ENCODE measurements at places on chromosomes 2 and 18. TPM values are rescaled to one million over a fixed set of nuclear protein-coding genes. Genes with fewer than 3 reads are reported as not detected.

The PKP4 gene
- total RNA-seq: 33.7 TPM

The REG3A gene
- not detected for total RNA-seq

- H3K4me3 ChIP-seq: no peak overlapping the region
- no peaks in the 10 kb centered on the region for H3K36me3 ChIP-seq
- no peak for DNase-seq
- no peaks in the 10 kb centered on the region for H3K4me1 ChIP-seq
- no peaks in the 10 kb centered on the region for H3K27me3 ChIP-seq
Observed at GRCh38 chr2:133240491-133241223, 327.6 kb downstream of the NCKAP5 start.

DNA sequence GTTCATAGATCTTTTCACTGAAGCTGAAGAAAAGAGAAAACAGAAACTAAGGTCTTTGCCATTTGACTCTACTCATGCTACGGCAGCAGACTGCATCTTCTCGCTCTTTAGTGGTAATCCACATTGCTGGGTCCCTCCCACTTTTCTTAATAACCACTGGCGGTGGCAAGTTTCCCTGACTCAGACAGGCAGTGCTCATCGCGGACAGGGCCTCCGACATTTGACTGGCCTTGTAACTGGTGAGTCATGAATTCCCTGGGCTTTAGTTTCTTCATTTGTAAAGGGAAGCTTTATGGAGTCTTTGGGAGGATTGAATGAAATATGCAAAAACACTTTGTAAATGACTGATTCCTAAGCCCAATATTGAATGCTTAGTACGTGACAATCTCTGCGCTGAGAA is 238.2 kb upstream of the RBBP8 start:
- no peaks in the 10 kb centered on the region for H3K4me1 ChIP-seq
- no peak overlapping the region for H3K27ac ChIP-seq
- no peak overlapping the region for H3K4me3 ChIP-seq

- H3K36me3 ChIP-seq: no peaks in the 10 kb centered on the region
- H3K4me3 ChIP-seq: no peak overlapping the region
- H3K4me1 ChIP-seq: no peaks in the 10 kb centered on the region
- no peak for DNase-seq
Observed at GRCh38 chr2:3679616-3680393, 21.8 kb downstream of the ALLC start.

The LYG1 gene
- total RNA-seq: 0.81 TPM

The SLC19A3 gene
- total RNA-seq: not detected

DNA sequence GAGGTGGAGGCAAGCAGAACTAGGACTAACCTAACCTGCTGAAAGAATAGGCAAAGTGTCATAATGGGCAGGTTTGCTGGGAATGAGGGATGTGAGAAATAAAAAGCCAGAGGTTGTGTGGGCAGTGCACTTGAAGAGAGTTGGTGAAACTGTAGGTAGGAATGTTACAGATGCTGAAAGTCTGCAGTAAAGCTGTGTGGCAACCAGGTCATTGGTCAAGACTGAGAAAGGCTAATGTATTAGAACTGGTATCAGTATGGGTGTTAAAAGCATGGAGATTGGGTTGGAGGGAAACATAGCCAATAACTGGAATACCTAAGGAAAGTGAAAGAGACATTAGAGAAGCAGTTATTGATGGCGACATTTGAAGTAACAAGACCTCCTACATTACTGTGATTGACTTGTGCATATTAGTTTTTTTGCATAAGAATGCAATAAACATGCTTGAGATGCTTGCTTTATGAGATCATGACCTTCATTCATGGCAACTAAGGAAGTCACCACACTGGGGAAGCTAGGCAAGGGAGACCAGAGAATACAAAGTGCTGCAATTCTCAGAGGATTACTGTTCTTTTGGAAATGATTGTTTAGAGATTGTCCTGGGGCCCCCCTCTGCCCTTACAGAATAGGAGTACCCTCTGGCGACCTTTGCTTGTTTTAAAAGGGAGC is 11.8 kb downstream of the GULP1 start:
- H3K27me3 ChIP-seq: no peaks in the 10 kb centered on the region
- DNase-seq: no peak

The CD207 gene
- not detected for total RNA-seq

The NPPC gene
- 3.5 TPM for total RNA-seq

The APCDD1 gene
- not detected for total RNA-seq

- H3K27me3 ChIP-seq: no peaks in the 10 kb centered on the region
- H3K27ac ChIP-seq: no peak overlapping the region
- no peak overlapping the region for H3K4me3 ChIP-seq
- H3K36me3 ChIP-seq: peaks cover 18% of the 10 kb centered on the region
- no peak for DNase-seq
Observed at GRCh38 chr2:143575340-143575739, 446.1 kb downstream of the ARHGAP15 start.

- H3K27ac ChIP-seq: peak overlapping the region; percentile 86
- peak; percentile 37 for DNase-seq
- H3K4me1 ChIP-seq: peaks cover 53% of the 10 kb centered on the region
- peak overlapping the region; percentile 24 for H3K4me3 ChIP-seq
- H3K27me3 ChIP-seq: no peaks in the 10 kb centered on the region
Observed at GRCh38 chr2:216084547-216084946, 2.8 kb downstream of the TMEM169 start.

DNA sequence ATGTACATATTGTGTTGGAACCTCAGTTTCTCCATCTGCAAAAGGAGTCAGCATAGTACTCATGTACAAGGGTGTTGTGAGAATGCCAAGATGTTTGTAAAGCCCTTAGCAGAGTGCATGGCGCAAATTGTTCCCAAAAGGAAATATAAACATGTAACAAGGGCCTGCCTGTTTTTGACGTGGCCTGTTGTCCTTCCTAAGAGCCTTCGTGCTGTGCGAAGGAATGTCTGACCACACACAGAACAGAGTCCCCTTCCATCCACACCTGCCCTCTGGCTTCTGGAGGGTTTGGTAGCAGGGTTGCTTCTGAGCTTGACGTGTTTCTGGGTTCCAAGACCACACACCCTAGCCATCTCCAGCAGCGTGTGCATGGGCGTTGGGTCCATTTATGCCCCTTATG is 34.9 kb downstream of the CABLES1 start:
- no peaks in the 10 kb centered on the region for H3K36me3 ChIP-seq
- no peak overlapping the region for H3K27ac ChIP-seq
- H3K4me3 ChIP-seq: no peak overlapping the region
- no peaks in the 10 kb centered on the region for H3K4me1 ChIP-seq

- DNase-seq: no peak
- no peak overlapping the region for H3K4me3 ChIP-seq
- H3K4me1 ChIP-seq: peaks cover 7% of the 10 kb centered on the region
- no peak overlapping the region for H3K27ac ChIP-seq
Observed at GRCh38 chr2:186853951-186854350, 5.0 kb upstream of the ZSWIM2 start.

DNA sequence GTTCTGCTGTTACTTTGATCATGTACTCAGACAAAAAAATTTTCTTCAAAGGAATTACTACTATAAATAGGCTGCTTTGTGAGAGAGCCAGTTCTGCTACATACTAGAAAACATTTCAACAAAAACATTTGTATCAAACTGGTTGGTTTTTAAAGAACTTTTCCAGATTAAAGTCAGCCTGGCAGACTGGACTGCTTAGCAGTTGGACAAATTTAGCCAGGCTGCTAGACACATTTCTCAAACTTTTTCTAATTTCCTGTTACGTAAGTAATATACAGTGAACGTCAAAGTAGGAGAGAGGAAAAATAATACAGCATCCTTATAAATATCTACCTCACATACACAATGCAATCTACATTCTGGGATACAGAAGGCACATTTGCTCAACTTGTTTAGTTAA is 109.5 kb downstream of the SP3 start:
- no peaks in the 10 kb centered on the region for H3K36me3 ChIP-seq
- H3K4me3 ChIP-seq: no peak overlapping the region
- peaks cover 4% of the 10 kb centered on the region for H3K4me1 ChIP-seq
- H3K27ac ChIP-seq: no peak overlapping the region
- no peak for DNase-seq

GRCh38 chr2:168252976-168253375 is 5.6 kb upstream of the STK39 start:
- peaks cover 5% of the 10 kb centered on the region for H3K4me1 ChIP-seq
- no peak overlapping the region for H3K27ac ChIP-seq
- no peak for DNase-seq
- no peak overlapping the region for H3K4me3 ChIP-seq

DNA sequence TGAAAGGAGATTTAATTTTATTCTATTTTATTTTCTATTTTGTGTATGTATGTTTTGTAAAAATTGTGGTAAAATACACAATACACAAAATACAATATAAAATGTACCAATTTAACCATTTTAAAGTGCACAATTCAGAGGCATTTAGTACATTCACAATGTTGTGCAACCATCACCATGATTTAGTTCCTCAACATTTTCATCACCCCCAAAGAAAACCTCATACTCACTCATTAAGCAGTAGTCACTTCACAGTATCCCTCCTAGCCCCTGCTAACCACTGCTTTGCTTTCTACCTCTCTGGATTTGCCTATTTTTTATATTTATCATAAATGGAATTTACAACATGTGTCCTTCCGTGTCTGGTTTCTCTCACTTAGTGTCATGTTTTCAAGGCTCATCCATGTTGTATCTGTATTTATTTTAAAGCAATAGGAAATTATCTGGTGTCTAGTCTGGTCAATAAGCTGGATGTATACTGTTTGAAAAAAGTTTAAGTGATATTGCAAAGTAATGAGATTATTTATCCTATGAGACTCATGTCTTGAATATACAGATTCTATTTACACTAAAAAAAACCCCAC is 77.9 kb upstream of the GLS start:
- no peak overlapping the region for H3K4me3 ChIP-seq
- H3K36me3 ChIP-seq: no peaks in the 10 kb centered on the region

GRCh38 chr2:174338671-174339560 is 4.2 kb downstream of the SP9 start:
- no peak overlapping the region for H3K4me3 ChIP-seq
- peaks cover 35% of the 10 kb centered on the region for H3K4me1 ChIP-seq
- no peak for DNase-seq
- H3K36me3 ChIP-seq: no peaks in the 10 kb centered on the region

DNA sequence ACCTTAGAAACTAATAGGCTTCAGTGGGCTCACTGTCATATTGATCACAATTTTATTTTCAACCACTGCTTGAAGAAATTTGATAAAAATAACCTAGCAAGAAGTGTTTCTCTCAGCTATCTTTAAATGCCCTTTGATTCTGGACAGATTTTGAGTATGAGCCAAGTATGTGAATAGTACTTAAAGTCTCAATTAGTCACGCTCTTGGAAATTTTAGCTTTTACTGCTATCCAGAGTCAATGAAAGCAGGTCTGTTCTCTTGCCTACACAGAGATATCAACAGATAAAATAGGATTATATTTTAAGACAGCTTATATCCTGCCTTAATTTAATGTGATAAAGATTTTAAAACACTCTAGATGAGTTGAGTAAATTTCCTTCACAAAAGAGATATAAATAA is 337.3 kb downstream of the CBLN2 start:
- H3K4me1 ChIP-seq: no peaks in the 10 kb centered on the region
- no peaks in the 10 kb centered on the region for H3K27me3 ChIP-seq
- no peak for DNase-seq
- H3K4me3 ChIP-seq: no peak overlapping the region
- H3K36me3 ChIP-seq: no peaks in the 10 kb centered on the region

The MYCN gene
- total RNA-seq: 0.16 TPM

- no peaks in the 10 kb centered on the region for H3K27me3 ChIP-seq
- H3K27ac ChIP-seq: no peak overlapping the region
- no peak for DNase-seq
- no peaks in the 10 kb centered on the region for H3K4me1 ChIP-seq
- H3K36me3 ChIP-seq: no peaks in the 10 kb centered on the region
Observed at GRCh38 chr2:190607657-190608357, 41.1 kb upstream of the NAB1 start.

The FSHR gene
- total RNA-seq: not detected

The VIL1 gene
- total RNA-seq: not detected

DNA sequence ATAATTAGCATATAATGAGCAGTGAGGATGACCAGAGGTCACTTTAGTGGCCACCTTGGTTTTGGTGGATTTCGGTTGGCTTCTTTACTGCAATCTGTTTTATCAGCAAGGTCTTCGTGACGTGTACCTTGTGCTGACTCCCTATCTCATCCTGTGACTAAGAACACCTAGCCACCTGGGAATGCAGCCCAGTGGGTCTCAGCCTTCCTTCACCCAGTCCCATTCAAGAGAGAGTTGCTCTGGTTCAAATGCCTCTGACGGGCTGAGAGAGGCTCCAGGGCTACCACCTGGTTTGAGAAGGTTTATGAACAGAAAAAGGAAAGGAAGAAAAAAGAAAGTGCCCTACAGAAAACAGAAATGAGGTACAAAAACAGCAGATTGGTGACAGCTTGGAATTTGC is 738.7 kb downstream of the SOCS6 start:
- H3K36me3 ChIP-seq: no peaks in the 10 kb centered on the region
- H3K27ac ChIP-seq: no peak overlapping the region
- no peak overlapping the region for H3K4me3 ChIP-seq
- H3K4me1 ChIP-seq: no peaks in the 10 kb centered on the region
- no peak for DNase-seq
- H3K27me3 ChIP-seq: no peaks in the 10 kb centered on the region

- peaks cover 4% of the 10 kb centered on the region for H3K27me3 ChIP-seq
- no peaks in the 10 kb centered on the region for H3K4me1 ChIP-seq
- no peak for DNase-seq
- no peak overlapping the region for H3K4me3 ChIP-seq
- no peak overlapping the region for H3K27ac ChIP-seq
Observed at GRCh38 chr2:240929364-240930095, 23.4 kb downstream of the CROCC2 start.

- H3K4me1 ChIP-seq: no peaks in the 10 kb centered on the region
- no peak overlapping the region for H3K4me3 ChIP-seq
- no peak for DNase-seq
- no peaks in the 10 kb centered on the region for H3K27me3 ChIP-seq
Observed at GRCh38 chr2:144675331-144675730, 155.4 kb upstream of the ZEB2 start.

- no peak for DNase-seq
- no peak overlapping the region for H3K4me3 ChIP-seq
- H3K4me1 ChIP-seq: no peaks in the 10 kb centered on the region
Observed at GRCh38 chr18:11259469-11260150, 110.2 kb upstream of the PIEZO2 start.

The DQX1 gene
- total RNA-seq: 0.50 TPM

DNA sequence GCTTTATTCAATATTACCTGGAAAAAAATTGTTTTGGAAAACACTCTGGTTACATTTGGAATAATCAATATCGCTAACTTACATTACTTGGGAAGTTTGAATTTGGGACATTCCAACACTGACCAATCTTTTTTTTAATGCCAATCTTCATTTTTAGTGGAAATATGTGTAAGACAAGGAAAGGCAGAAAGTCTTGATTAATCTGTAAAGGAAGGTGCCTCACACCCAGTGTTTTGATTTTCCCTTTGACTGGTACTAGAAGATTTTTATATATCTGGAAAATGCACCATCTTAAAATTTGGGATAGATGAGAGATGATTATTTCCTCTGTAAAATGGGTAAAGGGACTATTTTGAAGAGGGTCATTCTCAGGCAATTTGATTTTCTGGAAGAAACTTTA is 879.2 kb upstream of the ZEB2 start:
- no peak for DNase-seq
- no peaks in the 10 kb centered on the region for H3K4me1 ChIP-seq
- no peak overlapping the region for H3K4me3 ChIP-seq

- DNase-seq: no peak
- no peak overlapping the region for H3K27ac ChIP-seq
- no peak overlapping the region for H3K4me3 ChIP-seq
- no peaks in the 10 kb centered on the region for H3K27me3 ChIP-seq
Observed at GRCh38 chr2:15633971-15634346, 42.3 kb downstream of the DDX1 start.

Measured in activated CD8-positive, alpha-beta T cell treated with anti-CD3 and anti-CD28 coated beads for 36 hours (primary cell).